ENCODE measurements at places on chromosomes 12 and 14.

DNA sequence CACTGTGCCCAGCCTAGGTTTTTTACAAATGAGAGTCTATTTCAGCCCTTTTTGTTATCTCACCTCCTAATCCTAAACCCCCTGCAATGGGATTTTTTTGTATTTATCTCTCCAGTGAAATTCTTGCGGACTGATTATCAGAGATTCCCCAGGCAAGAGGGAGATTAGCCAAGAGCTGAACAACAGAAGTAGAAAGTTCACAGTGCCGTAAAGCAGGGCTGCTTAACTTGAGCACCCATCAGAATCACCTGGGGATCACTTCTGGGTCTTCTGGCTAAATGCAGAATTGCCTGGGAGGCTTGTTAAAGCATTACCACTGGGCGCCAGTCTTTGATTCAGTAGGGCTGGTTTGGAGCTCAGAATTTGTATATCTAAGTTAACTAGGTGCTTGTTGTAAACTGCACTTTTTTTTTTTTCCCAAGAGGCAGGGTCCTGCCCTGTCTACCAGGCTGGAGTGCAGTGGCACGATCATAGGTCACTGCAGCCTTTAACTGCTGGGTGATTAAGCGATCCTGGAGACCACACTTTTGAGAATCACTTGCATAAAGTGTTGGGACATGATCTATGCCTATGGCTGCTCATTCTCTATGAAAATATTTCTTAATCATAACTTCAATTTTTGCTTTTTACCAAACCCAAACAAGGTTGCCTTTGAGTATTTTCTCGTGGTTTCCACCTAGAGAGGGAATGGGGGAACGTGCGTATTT lies 1.1 kb upstream of the DPPA3 start:
- no peak for DNase-seq

DNA sequence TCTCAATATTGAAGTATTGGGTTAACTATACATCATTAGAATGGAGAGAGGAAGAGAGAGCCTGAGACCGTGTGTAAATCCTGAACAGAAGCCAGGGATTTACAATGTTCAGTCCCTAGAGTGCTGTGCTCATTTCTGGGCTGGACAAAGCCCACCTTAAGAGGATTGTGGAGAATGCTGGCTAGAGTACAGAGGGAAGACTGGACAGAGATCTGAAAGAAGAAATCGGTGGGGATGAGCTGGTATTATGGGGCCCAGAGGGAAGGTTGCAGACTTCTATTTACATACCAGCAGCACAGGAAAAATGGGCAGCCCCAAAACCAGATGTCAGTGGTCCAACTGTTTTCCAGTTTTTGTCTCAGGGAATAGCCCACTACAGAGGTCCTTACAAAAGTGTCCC lies 42.3 kb downstream of the RTN1 start:
- DNase-seq = no peak

- no peak for DNase-seq
Measured at GRCh38 chr14:69682621-69683263, 71.3 kb downstream of the SUSD6 start.

GRCh38 chr12:45270951-45271350 lies 55.1 kb downstream of the ANO6 start:
- no peak for DNase-seq

DNA sequence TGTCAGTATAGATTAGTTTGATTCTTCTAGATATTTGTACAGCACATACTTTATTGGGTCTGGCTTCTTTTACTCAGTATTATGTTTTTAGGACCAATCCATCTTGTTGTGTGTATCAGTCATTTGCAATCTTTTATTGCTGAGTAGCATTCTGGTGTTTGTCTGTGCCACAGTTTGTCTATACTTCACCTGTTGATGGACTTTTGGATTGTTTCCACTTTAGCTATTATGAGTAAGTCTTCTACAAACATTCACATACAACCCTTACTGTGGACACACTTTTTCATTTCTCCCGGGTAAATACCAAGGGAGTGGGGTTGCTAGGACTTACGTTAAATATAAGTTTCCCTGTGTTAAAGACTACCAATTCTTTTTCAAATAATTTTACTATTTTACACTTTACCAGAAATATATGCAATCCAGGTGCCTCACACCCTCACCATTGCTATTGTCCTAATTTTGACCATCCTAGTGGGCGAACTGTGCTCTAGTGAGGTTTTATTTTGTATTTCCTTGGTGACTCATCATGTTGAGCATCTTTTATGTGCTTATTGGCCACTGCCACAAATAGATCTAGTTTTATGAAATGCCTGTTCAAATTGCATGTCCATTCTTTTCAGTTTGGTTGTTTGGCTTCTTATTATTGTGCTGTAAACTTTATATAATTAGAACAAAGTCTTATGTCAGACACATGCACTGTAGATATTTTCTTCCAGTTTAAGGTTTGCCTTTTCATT lies 304.7 kb upstream of the TMTC1 start:
- no peak for DNase-seq

DNA sequence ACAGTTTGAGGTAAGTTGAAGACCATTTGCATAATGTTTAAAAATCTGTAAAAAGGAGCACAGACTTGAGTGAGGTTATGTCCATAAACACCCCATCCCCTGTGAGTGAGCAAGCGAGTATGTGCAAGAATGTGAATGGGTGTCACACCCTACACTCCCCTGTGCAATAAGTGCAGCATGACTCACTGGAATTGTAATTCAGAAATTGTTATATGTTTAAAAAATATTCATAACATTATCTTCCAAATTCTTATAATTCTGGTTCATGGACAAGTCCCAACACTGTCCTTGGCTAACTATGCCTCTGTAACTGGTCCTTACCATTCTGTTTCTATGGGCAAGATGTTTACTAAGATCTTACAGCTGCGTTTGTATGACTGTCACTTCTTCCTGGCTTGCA lies 207.8 kb upstream of the FAR2 start:
- no peak for DNase-seq

DNA sequence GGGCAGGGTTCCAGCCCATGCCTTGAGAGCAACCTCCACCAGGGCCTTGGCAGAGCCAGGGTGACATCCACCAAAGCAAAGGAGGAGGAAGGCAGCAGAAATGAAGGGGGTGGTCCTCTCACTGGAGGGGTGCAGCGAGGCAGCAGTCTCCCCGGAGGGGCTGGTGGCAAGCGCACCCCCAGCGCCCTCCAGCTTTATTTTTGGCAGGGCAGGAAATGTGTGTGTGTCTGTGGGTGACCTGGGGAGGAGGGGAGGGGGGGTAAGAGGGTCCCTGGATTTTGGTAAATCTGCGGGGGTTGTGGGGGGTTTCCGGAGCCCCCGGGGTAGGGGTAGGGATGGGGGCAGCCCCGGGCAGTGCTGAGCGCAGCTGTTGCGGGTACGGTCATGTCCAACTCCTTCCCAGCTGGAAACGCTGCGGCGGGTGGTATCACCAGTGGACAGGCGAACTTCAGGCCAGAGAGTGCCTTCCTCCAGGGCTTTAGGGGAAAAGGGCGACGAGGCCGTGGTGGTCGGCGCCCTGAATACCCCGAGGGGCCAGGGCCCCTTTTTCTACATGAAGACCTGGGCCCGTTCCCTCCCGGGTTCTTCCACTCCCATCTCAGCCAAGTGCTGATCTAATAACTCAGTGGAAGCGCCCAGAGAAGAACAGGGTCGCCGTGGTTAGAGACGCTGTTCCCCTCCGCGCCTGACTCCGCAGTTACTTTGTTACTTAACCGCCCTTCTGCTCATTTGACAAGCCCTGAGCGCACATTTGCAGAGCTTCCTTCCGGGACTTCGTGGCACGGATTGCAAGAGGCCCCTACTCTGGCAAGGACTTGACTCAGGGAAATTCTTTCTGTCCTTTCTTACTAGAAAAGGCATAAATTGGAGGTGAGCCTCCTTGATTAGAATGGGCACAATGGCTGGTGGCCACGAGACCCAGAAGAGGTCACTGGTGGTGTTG lies 55.2 kb downstream of the FOS start:
- no peak for DNase-seq

GRCh38 chr14:89430391-89431236 lies 13.6 kb upstream of the FOXN3 start:
- no peak for DNase-seq

DNA sequence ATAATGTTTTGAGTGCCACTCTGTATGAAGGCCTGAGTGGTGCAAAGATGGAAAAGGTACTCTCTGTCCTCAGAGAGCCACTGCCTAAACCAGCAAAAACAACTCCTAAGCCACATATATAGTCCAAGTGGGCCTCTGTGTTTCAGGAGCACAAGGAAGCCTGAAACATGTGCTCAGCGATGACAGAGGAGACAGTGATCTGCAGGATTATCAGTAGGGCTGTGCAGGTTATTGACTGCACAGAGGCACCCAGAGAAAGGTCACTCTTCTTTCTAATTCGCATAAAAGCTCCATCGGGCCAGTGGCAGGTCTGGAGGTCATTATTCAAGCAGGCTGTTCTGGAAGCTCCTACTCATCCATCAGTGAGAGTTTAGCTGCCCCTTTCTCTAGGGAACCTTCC lies 361.9 kb downstream of the BCL11B start:
- no peak for DNase-seq

- no peak for DNase-seq
Measured at GRCh38 chr14:64444984-64445845, 20.1 kb upstream of the AKAP5 start.

GRCh38 chr12:3002646-3003045 lies 43.4 kb downstream of the TEAD4 start:
- DNase-seq = peak; percentile 21

DNA sequence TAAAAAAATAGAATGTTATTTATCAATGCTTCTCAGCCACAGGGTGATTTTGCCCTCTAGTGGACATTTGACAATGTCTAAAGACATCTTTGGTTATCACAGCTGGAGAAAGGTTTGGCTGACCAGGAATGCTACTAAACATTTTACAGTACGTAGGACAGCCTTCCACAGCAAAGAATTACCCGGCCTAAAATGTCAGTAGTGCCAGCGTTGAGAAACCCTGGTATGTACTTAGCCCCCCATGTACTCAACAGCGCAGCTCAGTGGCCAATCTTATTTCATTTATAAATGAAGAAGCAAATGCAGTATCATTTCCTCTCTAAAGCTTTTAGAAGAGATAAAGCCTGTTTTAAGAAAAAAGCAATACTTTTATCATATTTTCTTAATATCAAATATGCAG lies 5.8 kb downstream of the MARK3 start:
- DNase-seq = peak; percentile 53

GRCh38 chr12:72982356-72982755 lies 710.2 kb downstream of the TRHDE start:
- DNase-seq = no peak

- peak; percentile 23 for DNase-seq
Measured at GRCh38 chr12:78442454-78442801, 422.1 kb upstream of the SYT1 start.

Measured in stromal cell of bone marrow (primary cell).